ENCODE measurements at places on chromosomes 7 and 10.

GRCh38 chr10:124117833-124118232 lies 24.4 kb upstream of the CHST15 start:
- ATAC-seq, result no peak

DNA sequence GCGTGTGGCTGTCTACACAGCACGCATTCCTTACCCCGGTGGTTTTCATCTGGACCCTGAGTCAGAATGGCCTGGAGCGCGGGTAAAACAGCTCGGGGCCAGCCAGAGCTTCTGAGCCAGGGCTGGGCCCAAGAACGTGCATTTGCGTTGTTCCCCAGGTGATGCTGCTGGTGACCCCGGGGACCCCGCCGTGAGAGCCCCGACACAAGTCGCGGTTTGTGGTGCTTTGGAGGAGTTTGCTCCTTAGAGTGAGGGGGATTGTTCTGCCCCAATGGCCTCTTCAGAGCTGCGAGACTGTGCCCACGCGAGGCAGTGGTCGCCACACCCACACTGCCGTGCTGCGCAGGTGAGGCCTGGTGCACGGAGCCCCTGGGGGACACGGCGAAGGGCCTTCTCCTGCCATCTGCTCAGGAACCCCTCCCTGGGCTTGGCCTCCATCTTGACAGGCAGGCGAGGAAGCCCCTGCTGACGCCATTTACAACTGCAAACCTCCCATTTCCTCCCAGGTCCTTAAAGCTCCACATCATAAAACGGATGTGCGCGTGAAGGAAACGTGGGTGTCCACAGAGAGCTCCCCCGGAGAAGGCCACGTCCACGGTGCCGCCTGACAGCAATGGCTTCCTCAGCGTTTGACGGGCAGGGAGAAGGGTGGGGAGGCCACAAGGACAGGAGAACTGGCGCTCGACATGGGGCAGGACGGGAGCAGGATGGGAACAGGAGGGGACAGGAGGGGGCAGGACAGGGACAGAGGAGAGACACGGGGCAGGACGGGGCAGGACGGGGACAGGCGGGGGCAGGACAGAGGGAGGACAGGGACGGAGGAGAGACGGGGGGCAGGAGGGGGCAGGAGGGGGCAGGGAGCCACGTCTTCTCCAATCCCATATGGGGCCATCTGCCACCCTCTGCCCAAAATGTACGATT lies 477.2 kb downstream of the DNAJB6 start:
- no peak for ATAC-seq

DNA sequence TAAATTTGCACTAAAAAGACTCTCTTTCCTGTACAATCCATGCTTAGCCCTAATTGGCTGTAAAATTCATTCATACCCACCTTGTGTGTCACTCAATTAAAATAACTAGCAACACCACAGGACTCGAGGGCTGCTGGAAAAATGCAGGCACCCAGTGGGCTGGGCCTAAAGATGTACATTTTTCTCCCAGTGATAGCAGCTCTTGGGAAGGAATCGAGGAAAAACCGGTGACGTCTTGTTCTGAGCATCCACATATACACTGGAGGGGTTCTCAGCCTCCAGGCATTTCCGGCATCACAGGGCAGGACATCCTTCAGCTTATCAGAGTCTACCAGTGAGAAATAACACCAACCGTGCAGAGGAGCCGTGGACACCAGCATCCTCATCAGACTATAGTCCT lies 85.8 kb upstream of the PITRM1 start:
- no peak for ATAC-seq

DNA sequence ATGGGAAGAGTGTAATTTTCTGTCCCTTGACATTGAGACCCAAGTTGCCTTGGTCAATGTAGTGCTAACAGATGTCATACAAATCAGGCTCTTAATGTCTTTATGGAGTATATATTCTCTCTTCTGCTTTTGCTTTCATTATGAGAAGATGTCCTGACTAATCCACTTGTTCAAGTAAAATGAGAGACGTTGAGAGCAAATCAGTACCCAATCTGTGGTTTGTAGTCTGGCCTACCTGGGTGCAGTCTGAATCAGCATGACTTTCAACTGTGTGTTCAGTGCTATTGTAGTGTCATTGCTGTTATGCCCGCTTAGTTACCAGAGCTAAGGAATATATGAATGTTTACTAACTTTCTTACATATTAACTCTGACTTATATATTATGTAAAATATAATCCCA lies 612.4 kb downstream of the ANKRD7 start:
- ATAC-seq, result no peak

DNA sequence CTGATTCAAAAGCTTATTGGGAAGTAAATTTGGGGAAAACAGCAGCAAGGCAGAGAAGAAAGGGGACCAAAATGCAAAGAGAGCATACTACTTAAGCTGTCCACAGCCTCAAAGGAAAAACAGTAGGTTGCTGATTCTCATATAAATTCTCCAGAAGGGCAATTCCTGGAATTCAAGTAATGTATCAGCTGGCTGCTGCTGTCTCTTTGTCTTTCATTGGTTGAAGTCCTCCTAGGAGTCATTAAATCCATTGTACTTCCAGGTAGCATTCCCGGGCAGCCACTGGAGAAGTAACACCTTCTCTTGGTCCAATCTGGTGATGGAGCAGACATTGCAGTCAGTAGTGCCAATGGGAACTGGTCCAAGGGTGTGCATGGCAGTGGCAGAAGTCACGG lies 22.7 kb downstream of the BET1 start:
- ATAC-seq, result no peak

Data from stimulated activated memory B cell treated with anti-CD40 and anti-IgM and Interleukin-4, amounts not matched to agents 10 μg/mL and 1 μg/mL and 100 μg/mL, for 72 hours (primary cell).